Fibroblast of skin of right biceps (primary cell): ENCODE measurements at places on chromosomes 3 and 15.

GRCh38 chr3:11791339-11792200 lies 55.1 kb downstream of the TAMM41 start:
- no peak for DNase-seq

- no peak for DNase-seq
Observed at GRCh38 chr3:120841264-120841663, 66.7 kb upstream of the STXBP5L start.

DNA sequence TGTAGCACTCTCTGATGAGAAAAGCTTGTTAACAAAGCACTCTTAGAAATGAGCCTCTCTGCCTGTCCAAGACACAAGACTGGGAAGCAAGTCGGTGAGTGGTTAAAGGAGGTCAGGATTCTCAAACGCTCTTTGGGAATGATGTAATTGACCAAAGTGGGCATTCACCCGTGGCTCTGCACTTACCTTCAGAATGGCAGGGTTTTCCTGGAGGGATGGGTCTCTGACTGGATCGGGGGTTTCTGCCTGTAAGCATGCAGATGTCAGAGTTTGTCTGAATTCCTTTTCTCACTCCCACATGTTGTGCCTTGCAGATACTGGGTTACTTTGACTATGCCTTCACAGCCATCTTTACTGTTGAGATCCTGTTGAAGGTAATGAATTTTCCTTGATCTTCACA lies 106.3 kb downstream of the CHDH start:
- DNase-seq, result no peak

DNA sequence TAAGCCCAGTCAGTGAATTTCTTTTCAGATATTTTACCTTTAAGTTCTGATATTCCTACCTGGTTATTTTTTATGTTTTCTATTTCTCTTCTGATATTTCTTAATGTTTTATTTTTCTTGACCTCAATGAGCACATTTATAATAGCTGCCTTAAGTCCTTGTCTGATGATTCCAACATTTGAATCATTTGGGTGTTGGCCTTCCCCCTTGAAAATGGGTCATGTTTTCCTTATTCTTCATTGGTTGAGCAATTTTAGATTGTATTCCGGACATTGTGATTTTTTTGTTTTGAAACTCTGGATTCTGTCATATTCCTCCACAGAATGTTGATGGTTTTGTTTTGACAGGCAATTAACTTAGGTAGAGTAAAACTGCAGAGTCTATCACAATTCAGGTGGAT lies 9.7 kb upstream of the ACKR4 start:
- DNase-seq, result no peak
